ENCODE measurements at places on chromosomes 1 and 21. TPM values are rescaled to one million over a fixed set of nuclear protein-coding genes. Genes with fewer than 3 reads are reported as not detected.

The CD52 gene
- polyA plus RNA-seq = 1,597 TPM

The SLC2A5 gene
- polyA plus RNA-seq = 16.7 TPM

The PLEKHA6 gene
- polyA plus RNA-seq = 0.31 TPM

The NMNAT2 gene
- not detected for polyA plus RNA-seq

The SH2D1B gene
- polyA plus RNA-seq = 0.15 TPM

- DNase-seq = no peak
Observed at GRCh38 chr1:8314346-8315280, 3.3 kb upstream of the SLC45A1 start.

DNA sequence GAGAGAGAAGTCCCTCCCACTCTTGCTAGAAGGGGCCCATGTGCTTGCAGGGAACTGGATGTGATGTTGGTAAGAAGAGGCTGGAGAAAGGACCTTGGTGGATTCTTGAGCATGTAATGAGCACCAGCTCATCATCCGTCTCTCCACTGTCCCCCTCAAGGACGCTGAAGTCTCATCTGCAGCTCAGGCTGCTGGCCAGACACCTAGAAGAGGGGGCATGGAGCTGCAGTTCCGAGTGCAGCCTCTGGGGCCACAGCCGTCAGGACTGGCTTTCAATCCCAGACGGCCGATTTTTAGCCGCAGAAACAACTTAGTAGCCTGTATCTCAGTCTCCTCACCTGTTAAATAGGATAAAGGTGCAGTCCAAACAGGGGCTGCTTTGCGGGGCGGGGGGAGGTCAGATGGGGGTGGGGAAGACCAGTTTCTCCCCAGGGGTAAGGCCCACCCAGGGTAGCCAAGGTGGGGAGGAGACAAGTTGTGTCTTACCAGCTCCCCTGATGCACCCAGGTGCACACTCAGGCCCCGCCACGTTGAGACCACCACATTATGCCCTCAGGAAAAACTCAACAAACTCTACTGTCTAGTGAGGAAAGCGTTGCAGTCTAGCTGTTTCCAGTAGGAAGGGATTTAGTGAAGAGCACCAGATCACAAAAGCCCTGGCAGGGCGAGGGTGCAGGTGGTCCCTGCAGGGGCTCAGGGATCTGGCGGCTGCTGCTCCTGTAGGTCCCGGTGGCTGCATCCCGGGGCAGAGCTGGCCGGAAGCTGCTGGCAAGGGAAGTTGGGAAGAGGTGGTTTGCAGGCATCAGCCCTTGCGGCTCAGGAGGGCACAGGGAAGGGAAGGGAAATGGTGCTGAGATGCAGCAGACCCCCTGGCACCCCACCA lies 29.5 kb downstream of the LDLRAP1 start:
- DNase-seq = peak; percentile 50

DNA sequence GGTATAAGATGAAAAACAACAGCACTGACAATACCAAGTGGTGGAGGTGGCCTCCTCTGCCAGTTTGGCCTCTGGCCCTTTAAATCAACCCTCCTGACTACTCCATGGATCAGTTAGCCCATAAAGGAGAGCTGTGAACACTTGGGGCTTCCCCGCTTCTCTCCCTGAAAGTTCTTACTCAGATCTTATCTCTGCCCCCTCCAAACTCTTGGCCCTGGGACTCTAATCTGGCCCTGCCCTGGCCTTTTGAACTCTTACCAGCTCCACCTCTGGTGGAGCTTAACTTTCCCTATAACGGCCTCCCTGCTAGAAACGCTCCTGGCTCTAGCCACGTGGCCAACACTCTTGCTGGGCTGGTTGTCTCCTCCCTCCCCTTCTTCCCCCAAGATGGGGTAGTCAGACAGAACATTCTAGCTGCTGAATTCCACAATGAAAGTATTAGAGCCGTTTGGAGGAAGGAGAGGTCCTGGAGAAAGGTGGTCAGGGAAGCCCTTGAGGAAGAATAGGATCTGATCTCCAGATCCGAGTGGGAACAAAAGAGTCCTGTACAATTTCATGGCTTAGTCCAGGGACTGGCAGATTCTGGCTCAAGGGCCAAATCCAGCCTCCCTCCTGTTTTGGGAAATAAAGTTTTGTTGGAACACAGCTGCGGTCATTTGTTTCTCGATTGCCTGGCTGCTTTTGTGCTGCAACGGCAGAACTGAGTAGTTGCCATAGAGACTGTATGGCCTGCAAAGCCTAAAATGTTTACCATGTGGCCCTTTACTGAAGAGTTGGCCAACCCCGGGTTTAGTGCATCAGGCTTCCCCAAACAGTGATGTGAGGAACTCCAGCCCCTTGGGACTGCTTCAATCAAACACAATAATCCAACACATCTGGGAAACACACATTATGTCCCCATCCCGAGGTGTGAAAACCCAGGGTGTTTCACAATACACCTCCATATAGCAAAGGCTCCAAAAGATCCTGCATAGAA lies 9.5 kb upstream of the PIGR start:
- no peak for DNase-seq

GRCh38 chr1:167856711-167857418 lies 57.1 kb downstream of the ADCY10 start:
- DNase-seq = no peak

GRCh38 chr21:25878344-25878743 lies 143.6 kb downstream of the GABPA start:
- no peak for DNase-seq

DNA sequence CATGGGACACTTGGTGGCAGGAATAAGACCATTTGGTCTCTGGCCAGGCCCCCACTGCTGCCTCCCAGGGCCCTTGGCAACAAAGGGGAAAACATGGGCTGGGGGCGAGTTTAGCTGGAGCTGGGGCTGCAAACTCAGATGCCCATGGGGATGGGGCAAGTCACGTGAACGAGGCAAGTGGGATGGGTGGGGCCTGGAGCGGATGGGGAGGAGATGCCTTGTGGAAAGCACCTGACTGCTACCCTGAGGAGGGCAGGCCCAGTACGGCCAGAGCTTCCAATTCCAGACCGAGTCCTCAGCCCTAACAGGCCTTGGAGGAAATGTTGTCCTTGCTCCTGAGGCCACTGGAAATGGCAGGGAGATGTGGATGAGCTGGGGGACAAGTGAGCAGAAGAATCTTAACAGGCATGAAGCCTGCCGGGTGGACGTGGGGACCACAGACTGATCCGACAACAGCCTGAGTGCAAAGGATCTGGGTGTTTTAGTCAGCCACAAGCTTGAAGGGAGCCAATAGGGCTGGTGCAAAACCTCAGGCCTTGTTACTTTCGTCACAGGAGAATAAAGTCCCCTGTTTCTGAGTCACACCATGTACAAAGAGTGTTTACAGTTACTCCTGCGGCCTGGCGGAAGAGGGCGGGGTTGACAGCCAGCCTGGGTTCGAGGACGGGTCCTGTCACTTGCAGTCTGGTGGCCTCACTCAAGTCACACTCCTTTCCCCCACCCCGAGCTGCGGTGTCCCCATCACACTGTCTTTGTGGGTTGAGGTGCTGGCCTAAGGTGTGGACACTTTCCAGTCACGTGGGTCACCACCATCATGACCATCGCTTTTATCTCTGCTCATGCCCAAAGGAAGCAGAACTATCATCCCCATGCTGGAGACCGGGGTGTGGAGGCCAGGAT lies 19.1 kb downstream of the RUNX3 start:
- no peak for DNase-seq

DNA sequence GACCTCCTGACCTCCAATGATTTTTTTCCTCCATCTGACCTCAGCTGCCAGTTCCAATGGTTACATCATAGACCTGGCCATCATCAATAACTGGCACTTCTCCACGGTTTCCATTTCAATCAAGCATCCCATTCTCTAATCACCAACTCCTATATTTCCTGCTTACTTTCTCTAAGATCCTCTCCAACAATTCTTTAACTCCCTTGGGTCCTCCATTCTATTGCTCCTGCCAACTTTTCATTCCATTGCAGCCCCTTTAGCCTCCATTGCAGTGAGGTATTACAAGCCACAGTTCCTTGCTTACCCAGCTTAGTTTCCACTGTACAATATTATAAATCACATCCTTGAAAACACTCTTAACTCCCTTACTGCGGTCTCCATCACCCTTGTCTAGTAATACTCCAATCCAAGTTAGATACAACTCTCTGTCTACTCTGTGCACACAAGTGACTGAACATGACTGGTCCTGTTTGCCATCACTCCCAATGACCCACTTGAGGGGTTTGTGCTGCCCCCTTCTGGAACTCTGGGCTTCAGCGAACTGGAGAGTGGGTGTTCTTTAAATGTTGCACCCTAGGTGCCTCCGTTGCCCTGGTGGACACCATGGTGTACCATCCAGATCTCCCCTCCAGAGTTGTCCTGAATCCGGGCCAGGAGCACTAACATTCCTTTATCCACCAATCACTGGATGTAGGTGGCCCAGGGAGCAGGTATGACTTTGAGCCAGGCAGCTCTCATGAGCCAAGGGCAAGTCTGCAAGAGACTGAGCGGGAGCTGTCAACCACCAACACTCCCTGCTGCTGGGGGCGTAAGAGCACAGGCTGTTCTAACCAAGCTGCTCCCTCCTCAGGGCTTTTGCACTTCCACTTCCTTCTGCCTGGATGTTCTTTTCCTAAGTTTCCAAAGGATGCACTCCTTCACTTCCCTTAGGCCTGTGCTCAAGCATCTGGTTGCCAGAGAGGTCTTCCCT lies 3.7 kb upstream of the FNDC7 start:
- peak; percentile 27 for DNase-seq

- DNase-seq = no peak
Observed at GRCh38 chr1:42221952-42222606, 57.5 kb upstream of the GUCA2A start.

GRCh38 chr1:247362153-247362552 lies 30.5 kb upstream of the ZNF496 start:
- DNase-seq = no peak

- DNase-seq = no peak
Observed at GRCh38 chr1:52243221-52243987, 101.5 kb downstream of the ZFYVE9 start.

DNA sequence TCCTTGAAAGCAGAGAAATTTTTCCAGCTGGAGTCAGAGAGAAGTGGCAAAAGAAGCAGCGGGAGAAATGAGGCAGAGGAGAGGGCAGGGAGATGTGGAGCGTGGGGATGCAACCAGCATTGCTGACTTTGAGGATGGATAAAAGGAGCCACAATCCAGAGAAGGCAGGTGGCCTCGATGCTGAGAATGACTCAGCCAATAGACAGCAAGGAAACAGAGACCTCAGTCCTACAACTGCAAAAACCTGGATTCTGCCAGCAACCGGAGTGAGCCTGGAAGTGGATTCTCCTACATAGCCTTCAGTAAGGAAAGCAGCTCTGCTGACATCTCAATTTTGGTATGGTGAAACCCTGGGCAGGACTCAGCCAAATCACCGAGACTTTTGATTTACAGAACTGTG lies 128.9 kb upstream of the ATP1B1 start:
- DNase-seq = no peak

DNA sequence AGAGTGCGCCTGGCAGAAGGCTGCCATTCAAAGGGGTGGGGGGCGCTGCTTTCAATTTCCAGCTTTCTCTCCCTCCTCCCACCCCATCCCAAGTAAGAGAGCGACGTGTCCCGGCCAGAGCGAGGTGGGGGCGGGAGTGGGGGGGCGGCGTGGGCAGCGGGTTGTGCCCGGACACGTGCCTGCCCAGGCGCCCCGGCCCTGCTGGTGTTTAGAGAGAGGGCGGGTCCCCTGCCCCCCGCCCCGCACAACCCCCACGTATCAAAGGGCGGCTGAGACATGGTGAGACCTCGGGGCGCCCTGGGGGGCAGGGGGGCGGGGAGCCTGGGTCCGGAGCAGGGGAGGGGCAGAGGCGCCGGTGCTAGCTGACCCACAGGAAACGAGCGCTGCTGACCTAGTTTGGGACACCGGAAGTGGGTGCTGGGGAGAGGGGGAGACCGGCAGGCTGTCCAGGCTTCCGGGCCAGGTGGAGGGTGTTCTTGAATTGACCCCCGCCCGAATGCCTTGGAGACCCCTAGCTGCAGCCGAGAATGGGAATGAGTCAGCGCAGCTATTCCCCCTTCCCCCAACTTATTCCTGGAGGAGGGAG lies 1.3 kb downstream of the ZBTB7B start:
- no peak for DNase-seq

- no peak for DNase-seq
Observed at GRCh38 chr1:230696722-230697437, 17.0 kb downstream of the AGT start.

DNA sequence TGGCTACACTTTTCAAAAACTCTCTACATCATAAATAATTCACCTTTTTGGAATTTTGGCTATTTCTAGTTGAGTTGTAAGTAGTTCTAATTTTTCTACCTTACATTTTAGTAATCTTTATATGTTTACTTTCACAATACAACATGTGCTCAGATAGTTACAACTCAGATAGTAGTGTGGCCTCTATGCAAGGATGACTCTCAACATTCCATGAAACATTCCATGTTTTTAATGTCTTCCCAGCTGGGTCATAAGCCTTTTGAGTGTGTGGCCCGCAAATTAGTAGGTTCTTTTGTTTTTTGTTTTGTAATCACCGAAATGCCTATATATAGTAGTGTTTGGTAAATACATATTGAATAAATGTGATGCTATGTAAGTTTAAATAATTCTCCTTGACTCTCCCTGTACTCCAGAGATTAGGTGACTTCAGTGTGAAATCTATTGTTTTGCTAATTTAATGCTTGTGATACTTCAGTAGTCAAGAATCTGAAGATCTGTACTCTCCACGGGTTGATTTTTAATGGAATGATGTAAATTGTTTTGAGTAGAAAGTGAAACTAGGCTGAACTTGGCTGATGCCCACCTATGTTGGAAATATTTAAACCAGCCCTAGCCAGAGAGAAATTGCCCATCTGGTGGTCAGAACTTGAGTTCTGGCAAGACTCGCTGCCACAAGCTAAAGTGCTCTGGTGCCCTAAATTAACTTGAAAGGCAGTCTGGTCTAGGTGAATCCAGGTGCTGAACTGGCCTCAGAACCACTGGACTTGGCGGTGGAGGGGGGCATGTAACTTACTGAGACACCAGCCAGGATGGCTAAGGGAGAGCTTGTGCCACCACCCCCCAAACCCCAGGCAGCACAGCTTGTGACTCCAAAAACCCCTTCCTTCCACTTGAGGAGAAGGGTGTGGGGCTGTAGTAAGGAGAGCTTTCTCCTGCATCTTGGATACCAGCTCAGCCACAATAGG lies 165.6 kb downstream of the USP25 start:
- no peak for DNase-seq

Data from B cell (primary cell).